ENCODE measurements at places on chromosomes 11 and 22.

- no peak for DNase-seq
These were observed 32.7 kb downstream of the DENND5A start for GRCh38 chr11:9232482-9232881.

GRCh38 chr11:44861849-44862557 is 88.7 kb downstream of the TP53I11 start:
- DNase-seq, result no peak

GRCh38 chr11:17572359-17572690 is 25.3 kb downstream of the OTOG start:
- no peak for DNase-seq

- no peak for DNase-seq
These were observed 34.1 kb downstream of the LMO1 start for GRCh38 chr11:8229299-8230177.

DNA sequence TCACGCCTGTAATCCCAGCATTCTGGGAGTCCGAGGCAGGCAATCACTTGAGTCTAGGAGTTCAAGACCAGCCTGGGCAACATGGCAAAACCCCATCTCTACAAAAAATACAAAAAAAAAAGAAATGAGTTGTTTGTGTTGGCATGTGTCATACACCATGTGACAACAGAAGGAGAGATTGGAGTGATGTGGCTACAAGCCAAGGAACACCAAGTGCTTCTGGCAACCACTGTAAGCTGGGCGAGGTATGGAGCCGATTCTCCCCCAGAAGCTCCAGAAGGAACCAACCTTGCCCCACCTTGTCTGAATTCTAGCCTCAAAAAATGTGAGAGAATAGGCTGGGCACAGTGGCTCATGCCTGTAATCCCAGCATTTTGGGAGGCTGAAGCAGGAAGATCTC is 39.1 kb upstream of the SLC35C1 start:
- DNase-seq, result no peak

GRCh38 chr11:68827733-68828132 is 14.0 kb downstream of the CPT1A start:
- no peak for DNase-seq

Data from midbrain (tissue), 1 donor.